Left ventricle myocardium inferior (tissue), 1 donor: ENCODE measurements at places on chromosomes 13 and 19.
A peak's percentile ranks its signal among the peaks of the same experiment; 100 is the strongest.

- DNase-seq, result no peak
Measured at GRCh38 chr19:53002479-53002878, 11.2 kb upstream of the ERVV-1 start.

- no peak for DNase-seq
Measured at GRCh38 chr13:61286148-61286745, 129.4 kb downstream of the PCDH20 start.

DNA sequence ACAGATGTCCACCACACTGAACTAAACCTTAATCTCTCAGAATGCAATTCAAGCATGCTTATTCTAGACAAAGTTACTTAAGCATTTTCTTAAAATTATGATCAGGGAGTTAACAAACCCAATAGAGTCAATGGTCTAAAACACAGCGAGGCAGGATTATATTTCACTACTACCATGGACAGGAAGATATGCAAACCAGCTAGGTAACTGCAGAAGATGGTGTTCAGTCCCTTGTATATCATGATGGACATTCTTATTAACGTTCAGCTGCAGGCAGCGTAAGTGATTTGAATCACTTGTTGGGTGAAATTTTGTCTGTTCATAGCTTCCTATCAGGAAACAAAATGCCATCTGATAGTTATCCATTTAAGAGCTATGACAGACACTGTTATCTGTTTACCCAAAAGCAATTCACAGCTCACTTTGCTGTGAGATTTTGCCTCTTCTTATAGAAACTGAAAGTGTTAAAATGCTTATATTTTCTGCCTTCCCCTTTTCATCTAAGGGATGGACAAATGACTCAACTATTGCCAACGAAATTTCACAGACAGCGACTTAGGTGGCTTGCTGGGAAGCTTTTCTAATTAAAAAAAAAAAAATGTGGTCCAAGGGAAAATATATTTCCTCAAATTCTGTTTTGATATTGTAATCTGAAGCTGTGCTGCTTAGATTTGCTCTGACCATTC lies 591.9 kb downstream of the DACH1 start:
- no peak for DNase-seq

GRCh38 chr13:106569233-106570095 lies 1.5 kb upstream of the ARGLU1 start:
- DNase-seq, result no peak

DNA sequence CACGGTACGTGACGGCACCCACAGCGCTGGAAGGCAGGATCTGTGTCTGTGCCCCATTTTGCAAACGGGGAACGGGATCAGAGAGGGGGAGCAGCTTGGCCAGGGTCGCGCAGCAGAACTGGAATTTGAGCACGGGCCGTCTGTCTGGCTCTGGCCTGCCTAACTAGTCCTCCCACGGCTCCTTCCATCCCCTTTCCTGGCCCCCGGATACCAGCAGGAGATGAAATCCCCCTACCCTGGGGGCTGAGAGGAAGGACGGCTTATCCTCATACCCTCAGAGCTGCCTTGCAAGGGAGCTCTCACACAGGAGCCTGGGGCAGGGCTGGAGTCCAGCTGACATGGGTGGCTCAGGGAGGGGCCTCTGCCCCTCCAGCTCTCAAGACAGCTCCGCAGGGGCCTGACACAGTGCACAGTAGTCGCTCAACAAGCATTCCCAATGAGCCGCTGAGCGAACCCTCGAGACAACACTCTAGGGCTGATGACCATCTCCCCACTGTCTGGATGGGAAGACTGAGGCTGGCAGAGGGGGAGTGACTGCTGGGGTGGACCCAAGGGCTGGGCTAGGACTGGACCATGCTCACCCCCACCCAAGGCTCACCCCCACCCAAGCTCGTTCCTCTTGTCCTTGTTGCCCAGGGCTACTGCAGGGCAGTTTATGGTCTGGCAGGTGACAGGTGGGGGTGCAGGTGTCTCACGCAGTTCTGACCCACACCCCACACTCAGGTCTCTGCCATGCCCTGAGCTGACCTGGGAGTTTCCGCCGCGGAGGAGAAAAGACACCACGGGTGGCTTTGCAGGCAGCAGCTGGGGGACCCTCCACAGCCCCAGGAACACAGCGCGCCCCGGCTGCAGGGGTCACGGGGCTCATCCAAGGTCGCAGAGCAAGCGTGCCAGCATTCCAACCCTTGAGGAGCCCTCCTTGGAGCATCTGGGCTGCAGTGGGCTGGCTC lies 4.0 kb downstream of the ZBTB7A start:
- no peak for DNase-seq

GRCh38 chr13:21528616-21529015 lies 69.5 kb upstream of the ZDHHC20 start:
- no peak for DNase-seq

DNA sequence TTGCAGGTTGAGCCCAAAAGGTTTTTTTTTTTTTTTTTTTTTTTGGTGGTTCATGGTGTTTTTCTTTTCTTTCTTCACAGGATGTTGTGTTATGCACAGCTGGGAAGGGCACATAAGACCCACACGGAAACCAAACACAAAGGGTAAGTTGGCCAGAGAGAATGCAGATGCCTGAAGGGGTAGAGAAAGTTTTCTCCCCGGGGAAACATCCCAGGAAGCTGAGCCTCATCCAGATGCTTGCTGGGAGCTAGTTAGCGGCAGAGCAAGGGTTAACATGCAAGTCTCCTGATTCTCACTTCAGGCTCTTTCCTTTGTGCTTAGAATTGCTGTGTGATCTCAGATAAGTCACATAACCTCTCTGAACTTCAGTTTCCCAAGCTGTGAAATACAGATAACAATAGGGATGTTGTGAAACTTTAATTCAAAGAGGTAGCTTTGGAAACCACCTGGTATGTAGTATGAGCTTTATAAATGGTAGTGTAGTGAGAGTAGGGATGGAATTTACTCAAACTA lies 3.1 kb downstream of the ADGRE1 start:
- DNase-seq, result no peak

- DNase-seq, result no peak
Measured at GRCh38 chr19:21434967-21435544, 38.1 kb downstream of the ZNF493 start.

GRCh38 chr13:98327371-98328270 lies 150.6 kb upstream of the RNF113B start:
- DNase-seq, result no peak

DNA sequence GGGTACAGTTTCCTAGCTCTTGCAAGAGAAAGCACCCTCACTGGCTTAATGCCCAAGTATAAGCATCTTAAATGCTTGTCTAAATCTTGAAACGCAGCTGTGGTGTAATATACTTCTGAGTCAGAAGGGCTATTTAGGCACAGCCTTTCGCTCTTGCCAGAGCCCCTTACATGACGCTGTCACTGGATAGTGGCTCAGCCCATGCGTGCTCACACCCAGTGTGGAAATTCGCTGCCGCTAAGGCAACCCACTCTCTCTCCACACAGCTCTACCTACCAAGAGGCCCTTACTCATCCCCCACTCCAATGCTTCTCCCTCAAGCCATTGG lies 24.0 kb downstream of the UQCRFS1 start:
- DNase-seq, result no peak

- DNase-seq, result peak; percentile 67
Measured at GRCh38 chr19:38433268-38433733, at the start of gene RYR1. RYR1 (plus strand) TSS chr19:38433691; CDS start chr19:38433830, 139 bp downstream.

DNA sequence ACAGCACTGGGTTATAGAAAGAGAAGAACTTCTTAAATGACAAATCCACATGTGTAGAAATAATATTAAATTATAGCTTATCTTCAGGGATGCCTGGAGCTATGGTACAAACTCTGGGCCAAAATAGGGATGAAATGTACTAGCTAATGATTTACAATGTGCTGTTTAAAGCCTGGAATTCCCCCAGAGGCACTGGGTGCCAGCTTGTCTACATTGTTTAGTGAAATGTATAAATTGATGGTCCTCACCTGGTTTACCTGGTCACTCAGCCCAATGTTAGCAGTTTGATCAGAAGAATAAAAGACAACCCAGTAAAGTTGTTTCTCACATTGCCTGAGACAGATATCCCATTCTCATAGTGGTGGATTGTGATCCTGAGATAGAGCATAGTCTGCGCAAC lies 597.2 kb downstream of the DIAPH3 start:
- DNase-seq, result no peak

DNA sequence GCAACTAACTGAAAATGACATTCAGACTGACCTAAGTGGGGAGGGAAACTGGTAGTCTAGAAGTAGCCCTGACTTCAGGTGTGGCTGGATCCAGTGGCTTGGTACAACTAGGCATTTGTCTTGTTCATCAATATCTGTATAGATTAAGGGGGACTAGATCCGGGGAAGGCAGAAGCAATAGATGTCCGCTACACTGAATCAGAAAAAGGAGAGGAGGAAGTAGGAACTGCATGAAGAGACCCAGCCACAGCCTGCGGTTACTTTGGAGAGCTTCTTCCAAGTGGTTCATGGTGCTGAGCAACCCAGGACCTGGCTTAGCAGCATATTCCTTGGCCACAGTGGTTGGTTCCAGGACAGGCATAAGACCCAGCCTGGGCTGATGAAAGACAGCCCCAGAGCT lies 9.9 kb upstream of the PRODH2 start:
- no peak for DNase-seq

GRCh38 chr19:3055741-3056416 lies 6.4 kb downstream of the TLE5 start:
- no peak for DNase-seq

DNA sequence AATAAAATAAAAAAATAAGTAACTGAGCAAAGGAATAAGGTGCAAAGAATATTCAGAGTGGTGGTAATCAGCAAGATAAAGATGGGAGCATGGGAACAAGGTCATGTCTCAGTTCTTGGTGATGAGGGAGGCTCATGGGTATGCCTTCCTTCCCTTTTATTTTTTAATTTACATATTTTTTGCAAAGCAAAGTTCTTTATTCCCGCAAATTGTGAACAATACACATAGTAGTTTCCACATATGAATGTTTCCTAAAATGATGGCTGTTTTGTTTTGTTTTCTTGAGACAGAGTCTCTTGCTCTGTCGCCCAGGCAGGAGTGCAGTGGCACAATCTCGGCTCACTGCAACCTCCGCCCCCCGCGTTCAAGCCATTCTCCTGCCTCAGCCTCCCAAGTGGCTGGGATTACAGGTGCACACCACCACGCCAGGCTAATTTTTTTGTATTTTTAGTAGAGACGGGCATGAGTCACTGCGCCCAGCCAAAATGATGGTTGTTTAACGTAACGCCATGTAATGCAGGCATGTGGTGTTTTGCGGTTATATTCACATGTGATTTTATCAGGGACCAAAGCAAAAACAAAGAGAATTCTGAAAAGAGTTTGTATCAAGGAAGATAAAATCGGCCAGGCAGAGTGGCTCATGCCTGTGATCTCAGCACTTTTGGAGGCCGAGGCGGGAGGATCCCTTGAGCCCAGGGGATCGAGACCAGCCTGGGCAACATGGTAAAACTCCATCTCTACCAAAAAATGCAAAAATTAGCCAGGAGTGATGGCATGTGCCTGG lies 4.5 kb upstream of the ADGRE2 start:
- no peak for DNase-seq

DNA sequence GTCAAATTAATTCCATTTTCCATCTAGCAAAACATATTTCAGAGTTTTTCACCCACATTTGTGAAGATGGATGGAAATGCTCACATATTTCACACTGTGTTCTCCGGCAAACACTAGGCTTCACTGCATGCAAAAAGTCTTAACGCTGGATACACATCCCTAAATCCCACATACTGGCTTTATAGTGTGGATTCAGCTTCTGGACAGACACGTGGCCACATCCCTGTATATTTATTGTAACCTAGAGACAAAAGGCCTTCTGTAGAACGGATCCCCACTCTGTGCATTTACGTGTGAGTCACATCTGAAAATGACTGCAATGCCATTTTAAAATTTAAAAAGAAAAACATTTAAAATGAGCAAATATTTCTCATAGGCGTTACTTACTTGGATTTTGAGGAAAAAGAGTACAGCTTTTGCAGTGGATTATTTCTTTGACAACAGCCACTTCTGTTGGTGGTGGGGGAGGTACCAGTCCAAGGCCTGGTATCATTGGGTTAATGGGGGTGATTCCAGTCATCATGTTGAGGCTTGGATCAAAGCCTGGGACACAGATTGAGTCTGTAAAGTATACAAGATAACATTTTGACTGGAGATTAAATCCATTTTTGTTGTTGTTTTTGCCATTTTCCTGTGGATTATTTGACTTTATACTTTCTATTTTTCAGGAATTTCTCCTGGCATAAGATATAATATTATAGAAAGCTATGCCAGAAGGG lies 337.7 kb downstream of the DNAJC15 start:
- DNase-seq, result no peak

- no peak for DNase-seq
Measured at GRCh38 chr13:37023871-37024270, 23.3 kb downstream of the EXOSC8 start.

DNA sequence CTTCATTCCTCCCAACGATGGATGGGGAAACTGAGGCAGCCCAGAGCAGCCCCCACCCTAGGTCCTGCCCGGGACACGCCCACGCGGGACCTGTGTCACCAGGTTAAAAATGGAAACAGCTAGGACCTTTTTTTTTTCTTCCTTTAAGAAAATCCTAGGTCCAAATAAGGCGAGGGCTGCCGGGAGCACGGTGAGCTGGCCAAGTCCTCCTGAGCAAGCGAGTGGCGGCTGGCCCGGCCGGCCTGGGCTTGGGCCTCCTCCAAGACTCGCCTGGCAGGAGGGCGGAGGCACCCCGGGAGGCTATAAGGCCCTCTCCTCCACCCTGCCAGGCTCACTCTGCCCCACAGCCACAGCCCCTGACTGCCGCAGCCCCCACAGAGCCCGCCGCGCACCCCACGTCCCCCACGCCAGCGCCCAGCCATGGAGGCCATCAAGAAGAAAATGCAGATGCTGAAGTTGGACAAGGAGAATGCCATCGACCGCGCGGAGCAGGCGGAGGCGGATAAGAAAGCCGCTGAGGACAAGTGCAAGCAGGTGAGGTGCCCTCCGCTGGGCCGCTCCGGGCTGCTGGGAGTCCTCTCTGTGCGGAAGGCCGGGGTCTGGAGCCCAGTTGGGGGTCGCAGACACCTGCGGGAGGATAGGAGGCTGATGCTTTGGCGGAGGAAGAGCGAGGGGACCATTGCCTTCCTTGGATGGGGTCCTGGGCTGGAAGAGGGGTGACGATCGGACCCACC lies 8.9 kb upstream of the TPM4 start:
- no peak for DNase-seq

GRCh38 chr19:17086120-17086519 lies 10.5 kb downstream of the MYO9B start:
- no peak for DNase-seq

DNA sequence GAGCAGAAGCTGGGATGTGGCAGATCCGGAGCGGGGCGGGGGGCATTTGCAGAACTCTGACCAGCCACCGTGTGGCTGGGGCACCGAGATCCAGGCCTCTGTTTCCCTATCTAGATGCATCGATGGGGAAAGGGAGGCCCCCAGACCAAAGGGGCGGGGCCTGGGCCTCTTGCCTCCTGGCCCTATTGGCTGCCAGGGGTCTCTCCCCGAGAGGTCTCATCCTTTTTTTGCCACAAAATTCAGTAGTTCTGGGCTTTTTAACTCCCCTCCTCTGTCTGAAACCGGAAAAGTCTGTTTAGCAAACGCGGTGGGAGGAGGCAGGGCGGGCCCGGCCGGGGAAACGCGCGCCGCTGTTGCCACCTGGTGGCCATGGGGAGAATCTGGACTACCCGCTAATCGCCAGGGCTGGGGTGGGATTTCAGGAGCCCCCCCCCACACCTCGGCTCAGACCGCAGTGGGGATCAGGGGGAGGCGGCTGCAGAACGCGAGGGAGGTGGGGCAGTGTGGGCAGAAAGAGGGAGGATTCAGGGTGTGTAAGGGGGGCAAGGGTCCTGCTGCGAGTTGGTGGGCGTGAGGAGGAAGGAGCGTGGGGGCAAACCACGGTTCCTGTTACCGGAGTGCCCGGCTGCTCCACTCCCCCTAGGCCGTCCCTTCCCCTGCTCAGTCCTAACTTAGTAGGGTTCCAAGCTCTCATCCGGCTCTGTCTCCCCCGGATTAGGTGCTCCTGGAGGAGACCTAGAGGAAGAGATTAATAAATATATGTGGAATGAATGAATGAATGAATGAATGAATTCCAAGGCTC lies 28.3 kb downstream of the IL12RB1 start:
- peak; percentile 82 for DNase-seq
